Tongue (tissue), 3 donors: ENCODE measurements at places on chromosomes 7 and 10.
A peak's percentile ranks its signal among the peaks of the same experiment; 100 is the strongest.

DNA sequence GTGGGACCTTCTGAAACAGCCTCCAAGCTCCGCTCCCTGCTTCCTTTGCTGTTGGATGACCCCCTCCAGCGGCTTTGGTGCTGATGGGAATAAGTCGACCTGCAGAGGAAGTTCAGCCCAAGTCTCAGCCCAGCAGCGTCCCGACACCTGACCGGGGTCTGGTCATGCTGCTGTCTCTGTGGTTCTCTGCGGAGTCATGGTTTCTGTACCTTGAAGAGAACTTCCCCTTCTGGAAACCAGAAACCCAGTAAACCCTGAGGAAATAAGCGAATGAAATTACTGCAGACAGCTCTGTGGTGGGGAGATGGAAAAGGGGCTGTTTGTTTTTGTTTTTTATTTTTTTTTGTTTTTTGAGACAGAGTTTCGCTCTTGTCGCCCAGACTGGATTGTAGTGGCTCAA is 18.3 kb upstream of the ZNF12 start:
- DNase-seq: no peak

- no peak for DNase-seq
Observed at GRCh38 chr10:5895365-5895764, 5.3 kb downstream of the FBH1 start.

DNA sequence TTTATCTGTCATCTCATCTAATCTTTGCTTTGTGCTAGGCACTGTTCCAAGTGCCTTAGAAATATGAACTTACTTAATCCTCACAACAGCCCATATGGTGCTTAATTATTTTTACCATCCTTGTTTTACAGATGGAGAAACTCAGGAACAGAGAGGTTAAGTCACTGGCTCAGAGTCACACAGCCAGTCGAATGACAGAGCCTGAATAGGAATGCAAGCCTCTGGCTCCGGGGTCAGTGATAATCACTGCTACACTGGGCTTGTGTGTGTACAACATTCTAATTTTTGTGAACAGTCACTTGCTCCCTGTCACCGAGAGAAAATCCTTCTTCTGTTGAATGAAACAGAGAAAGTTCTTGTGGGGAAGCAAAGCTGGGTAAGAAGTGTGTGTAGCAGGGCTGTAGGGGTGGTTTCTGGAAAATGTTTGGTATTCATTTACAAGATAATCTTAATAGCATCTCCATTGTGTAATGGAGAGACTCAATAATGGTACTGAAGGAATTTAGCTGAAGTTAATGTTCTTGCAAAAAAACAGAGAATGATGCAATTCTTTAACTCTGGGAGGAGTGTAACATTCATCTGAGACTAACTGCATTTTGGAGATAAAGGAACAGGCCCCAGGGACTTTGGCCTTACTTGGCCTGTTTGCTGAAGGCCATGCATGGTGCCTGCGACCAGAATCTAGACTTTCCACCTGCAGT is 290.6 kb downstream of the FRMD4A start:
- peak; percentile 8 for DNase-seq

DNA sequence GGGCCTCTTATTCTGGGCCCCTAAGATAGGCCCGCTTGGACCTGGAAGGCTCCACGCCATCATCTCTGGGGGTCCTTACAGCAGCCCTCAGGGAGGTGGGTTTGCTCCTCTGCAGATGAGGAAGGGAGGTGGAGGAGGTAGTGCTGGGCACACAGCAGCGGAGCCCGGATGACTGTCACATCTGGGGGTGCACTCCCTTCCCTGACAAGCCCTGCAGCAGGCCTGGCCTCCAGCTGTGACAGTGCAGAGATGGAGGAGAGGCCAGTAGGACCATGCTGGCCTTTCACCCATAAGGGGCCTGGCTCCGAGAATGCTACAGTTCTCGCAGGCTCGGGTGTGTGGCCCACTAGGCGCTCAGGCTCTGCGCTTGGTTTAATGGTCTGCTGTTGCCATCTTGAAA is 9.2 kb downstream of the GDF2 start:
- no peak for DNase-seq

DNA sequence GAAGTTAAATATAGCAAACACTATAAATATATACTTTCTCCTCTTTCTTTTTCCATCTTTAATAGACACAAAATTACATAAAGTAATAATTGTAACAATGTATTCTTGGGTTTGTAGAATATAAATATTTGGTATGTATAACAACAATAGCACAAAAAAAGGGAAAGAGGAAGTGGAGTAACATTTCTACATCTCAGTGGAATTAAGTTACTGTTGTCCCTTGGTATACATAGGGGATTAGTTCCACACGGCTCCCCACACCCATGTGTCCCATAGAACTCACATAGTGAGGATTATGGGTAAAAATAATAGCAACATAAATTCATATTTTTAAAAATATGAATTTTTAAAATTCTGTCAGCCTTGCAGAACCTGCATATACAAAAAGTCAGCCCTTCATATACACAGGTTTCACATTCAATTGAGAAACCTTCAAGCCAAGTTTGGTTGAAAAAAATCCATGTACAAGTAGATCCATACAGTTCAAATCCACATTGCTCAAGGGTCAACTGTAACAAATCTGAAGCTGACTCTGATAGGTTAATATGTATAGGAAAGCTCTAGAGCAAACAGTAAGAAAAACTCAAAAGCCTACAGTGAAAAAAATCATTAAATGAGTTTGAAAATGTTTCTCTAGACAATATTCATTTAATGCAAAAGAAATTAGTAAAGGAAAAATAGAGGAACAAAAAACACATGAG is 92.4 kb downstream of the HYCC1 start:
- no peak for DNase-seq

GRCh38 chr7:2754086-2754485 is 66.1 kb downstream of the AMZ1 start:
- no peak for DNase-seq

DNA sequence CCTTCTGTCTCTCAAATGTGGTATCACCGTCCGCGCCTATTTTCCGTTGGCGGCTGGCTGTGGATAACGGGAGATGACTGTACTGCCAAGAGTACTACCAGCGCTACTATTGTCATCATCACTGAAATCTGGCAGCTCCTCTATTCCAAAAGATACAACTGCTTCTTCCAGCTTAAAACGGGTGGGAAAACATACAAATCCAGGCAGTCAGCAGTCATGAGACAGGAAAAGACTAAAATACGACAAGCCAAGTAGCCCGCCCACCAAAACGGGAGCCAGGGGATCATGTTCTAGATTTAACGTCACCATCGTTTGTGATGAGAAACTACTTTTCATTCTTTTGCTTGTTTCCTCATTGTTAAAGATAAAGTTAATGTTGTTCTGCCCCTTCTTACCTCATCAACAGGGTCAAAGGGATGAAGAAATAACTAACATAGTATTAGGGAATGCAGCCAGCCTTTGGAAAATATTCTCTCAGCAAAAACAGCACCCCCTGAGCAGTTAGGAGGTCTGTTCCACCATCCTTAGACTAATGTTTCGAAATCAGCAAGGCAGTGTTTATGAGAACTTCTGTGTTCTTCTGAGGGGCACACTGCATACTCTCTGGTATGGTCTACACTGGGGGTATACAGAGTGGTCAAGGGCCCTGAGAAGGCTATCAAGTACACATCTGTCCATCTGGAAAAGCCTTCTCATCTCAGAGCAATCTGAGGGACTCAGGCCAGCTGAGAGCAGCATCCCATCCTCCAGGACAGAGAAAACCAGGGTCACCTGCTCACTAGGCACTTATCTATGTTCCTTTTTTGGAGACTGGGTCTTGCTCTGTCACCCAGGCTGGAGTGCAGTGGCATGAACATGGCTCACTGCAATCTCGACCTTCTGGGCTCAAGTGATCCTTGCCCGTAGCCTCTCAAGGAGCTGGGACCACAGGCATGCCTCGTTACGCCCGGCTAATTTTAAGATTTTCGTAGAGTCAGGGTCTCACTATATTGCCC is 47.5 kb downstream of the GNA12 start:
- no peak for DNase-seq

- DNase-seq: peak; percentile 45
Observed at GRCh38 chr10:69685426-69685801, 55.4 kb downstream of the FAM241B start.

GRCh38 chr7:153515359-153515758 is 536.8 kb upstream of the DPP6 start:
- no peak for DNase-seq

DNA sequence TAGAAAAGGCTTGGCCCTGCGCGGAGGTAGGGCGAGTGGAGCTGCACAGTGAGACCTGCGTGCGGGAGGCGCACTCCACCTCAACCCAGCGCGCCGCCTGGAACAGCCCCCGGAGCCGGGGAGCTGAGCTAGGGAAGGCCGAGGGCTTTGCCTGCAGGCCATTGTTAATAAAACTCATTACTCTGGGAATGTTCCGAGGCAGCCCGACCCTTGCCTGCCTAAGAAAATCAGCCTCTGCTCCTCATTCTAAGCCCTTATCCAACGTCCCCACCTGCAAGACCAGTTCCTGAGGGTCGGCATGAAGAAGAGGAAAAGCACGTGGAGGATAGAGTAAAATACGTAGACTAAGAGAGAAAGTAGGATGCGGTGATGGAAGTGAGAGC is 55.3 kb downstream of the C7orf25 start:
- DNase-seq: no peak

DNA sequence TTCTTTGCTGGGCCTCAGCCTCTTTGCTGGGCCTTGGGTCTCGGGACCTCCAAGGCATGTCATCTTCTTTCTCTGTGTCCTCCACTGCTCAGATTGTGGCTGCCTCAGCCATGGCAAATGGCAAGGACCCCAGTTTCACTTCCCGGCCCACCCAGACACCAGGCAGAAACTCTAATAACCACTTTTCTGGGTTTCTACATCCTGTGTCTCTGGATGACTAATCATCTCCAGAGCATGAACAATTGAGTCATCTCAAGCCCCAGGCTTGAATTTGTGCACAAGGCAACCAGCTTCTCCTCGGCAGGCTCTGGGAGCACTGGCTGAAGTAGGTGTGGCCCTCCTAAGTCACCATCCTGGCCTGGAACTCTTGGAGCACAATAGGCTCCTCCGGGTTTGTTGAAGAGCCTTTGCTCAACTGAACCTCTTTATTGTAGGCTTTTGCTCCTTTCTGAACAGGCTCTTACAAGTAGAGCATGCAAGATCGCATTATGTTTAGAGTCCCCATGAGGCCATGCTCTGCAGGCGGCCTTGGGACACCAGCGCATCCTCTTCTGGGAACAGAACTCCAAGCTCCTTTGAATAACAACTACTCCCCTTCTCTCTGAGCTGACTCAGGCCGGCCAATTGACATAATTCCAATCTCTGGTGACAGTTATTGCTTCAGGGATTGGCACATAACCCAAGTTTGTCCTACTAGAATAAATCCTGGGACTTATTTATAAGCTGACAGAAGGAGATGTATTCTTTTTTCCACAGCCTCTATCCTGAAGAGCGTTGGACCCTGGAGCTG is 218.1 kb downstream of the WDR11 start:
- DNase-seq: no peak

- peak; percentile 74 for DNase-seq
Observed at GRCh38 chr7:101125989-101126650, 784 bp upstream of the SERPINE1 start.

- no peak for DNase-seq
Observed at GRCh38 chr10:77799352-77799751, 127.2 kb downstream of the DLG5 start.

GRCh38 chr10:88361494-88361893 is 221.6 kb downstream of the RNLS start:
- no peak for DNase-seq

DNA sequence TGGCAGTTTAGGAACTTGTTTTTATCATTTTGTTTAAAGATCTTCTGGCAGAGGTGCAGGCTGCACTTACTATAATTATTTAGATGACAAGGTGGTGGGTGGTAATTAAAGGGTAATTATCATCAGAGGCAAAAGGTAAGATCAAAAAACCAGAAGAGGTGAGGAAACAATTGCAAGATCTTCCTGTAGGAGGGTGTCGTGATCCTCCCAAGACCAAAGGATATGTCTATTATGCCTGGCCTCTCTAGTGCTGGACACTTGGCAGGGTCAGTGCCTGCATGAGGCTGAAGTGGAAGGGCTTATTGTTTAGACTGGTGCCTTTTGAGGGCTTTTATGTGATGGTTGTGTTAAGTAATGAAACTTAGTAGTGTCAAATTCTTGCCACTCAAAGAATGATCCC is 1.8 kb upstream of the WAPL start:
- DNase-seq: no peak

- no peak for DNase-seq
Observed at GRCh38 chr7:31476073-31476745, 37.7 kb upstream of the ITPRID1 start.

GRCh38 chr7:23377134-23377533 is 78.0 kb downstream of the MALSU1 start:
- DNase-seq: no peak

DNA sequence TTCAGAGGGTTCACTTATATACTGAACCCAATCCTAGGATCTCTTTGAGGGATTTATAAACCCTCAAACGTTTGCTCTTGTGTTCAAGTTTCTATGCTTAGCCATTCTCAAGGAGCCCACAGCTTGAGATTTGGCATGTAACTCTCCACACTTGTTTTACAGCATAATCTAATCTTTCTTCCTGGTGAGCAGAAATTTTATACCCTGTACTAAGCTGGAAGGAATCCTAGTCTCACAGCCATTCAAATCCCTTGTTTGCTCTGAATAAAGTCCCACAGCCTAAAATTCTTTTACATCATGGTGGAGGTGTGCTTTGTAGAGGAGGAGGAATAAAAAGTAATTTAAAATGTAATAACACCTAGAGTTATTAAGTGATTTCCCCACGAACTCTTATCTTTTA is 5.3 kb upstream of the AGR2 start:
- DNase-seq: no peak

- DNase-seq: no peak
Observed at GRCh38 chr7:39507866-39508551, 58.2 kb upstream of the YAE1 start.

DNA sequence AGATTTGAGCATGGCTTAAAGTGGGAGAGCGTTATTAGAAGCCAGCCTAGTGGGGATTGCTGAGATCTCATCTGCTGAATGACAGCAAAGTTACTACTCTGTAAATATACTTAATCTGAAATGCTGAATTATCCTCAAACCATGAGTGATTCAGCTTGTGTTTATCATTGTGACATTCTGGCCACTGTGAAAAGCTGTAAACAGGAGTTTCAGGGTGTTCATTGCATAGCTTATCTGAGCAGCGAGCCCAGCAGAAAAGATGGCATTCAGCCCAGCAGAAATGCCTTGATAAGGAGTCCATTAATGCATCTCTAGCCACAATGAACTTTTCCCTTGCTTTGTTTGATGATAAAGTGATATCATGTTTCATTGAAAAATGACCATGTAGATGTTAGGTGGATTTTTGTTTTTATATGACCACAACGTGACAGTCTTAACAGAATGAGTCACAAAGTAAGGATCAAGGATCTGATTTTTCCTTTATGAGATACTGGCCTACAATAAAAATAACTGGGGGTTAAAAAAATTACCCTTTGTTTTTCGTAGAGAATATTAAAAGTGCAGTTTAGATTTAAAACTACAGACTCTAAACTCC is 7.8 kb downstream of the TES start:
- DNase-seq: no peak

- no peak for DNase-seq
Observed at GRCh38 chr10:6748981-6749635, 169.0 kb upstream of the PRKCQ start.

- no peak for DNase-seq
Observed at GRCh38 chr10:33760056-33760943, 425.8 kb upstream of the NRP1 start.
